Left kidney (tissue), 8 donors: ENCODE measurements at places on chromosomes 12 and 14.

- DNase-seq: no peak
These were observed 91.8 kb upstream of the USP15 start for GRCh38 chr12:62168411-62168810.

- no peak for DNase-seq
These were observed 1721.5 kb upstream of the SEL1L start for GRCh38 chr14:83255015-83255726.

DNA sequence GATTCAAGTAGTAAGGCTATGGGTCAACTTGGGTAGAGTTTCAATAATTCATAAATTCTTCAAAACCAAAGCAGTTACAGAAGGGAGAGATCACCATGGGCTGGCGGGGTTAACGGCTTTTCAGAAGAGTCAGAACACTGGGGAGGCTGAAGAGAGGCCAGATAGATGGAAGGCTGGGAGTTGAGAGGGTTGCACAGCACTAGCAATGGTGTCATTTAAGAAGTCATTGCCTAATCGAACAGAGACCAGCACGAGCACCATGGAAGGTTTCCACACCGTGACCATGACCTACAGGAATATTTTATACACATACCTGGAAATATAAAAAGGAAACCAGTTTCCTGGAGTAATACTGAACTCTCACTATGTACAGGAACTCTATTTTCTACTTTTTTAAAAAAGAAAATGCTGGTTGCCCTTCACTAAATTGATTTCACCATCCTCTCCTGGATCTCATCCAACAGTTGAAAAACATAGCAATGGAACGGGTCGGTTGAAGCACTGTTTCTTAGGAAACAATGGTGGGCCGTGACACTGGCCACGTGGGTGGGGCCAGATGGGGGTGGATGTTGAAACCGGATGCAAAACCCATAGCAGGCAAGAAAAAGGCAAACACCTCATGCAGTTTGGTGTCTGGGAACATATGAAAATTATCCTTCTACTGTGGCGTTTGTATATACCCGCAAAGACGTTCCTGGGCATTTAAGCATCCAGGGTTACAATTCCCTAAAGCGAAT is 38.0 kb upstream of the RIN3 start:
- no peak for DNase-seq

DNA sequence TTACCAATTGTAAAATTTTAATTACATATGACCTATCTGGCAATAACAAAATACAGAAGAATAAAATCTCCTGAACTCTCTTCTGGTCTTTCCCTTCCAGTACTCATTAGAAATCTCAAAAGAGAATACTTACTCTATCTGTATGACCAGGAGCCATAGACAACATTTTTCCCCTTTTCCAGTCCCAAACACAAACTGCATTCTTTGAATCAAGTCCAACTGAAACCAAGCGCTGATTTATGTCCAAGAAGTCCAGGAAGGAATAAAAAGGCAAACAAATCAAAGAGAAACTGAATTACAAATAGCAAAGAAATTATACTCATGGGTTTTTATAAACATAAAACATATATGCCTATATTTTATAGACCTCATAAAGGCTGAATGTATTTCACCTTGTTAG is 46.7 kb downstream of the EML5 start:
- DNase-seq: peak; percentile 17

DNA sequence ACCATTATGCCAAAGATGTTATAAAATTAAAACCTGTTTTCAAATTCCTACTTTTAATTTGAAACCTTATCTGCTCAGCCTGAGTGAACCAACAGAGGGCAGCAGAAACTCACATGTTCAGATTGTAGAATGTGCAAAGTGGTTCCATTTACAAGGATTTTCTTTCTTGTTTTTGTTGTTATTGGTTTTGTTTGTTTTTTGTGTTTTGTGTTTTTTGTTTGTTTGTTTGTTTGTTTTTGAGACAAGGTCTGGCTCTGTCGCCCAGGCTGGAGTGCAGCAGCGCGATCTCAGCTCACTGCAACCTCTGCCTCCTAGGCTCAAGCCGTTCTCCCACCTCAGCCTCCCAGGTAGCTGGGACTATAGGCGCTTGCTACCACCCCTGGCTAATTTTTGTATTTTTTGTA is 22.8 kb upstream of the GARIN2 start:
- peak; percentile 40 for DNase-seq
